ENCODE measurements at places on chromosomes 4 and X.

- no peak for DNase-seq
Measured at GRCh38 chr4:24057915-24058559, 168.2 kb upstream of the PPARGC1A start.

DNA sequence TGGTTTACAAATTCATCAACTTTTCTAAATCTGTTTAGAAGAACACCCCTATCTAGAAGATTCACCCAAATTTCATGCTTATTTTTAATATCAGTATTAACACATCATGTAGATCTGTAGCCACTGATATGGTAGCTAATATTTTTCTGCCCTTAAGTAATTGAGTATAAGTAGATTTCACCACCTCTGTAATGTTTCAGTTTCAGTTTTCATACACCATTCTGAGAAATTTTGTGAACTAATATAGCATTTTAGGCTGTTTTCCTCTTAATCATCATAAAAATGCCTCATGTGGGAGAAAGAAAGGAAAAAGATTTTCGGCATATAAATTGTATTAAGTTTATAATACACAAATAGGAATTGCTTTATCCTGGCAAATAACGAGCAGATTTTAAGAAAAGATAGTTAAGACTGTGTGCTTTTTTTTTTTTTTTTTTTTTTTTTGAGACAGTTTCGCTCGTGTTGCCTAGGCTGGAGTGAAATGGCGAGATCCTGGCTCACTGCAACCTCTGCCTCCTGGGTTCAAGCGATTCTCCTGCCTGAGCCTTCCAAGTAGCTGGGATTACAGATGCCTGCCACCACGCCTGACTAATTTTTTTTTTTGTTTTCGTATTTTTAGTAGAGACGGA, 21.4 kb upstream of the RBPJ start:
- DNase-seq = no peak

DNA sequence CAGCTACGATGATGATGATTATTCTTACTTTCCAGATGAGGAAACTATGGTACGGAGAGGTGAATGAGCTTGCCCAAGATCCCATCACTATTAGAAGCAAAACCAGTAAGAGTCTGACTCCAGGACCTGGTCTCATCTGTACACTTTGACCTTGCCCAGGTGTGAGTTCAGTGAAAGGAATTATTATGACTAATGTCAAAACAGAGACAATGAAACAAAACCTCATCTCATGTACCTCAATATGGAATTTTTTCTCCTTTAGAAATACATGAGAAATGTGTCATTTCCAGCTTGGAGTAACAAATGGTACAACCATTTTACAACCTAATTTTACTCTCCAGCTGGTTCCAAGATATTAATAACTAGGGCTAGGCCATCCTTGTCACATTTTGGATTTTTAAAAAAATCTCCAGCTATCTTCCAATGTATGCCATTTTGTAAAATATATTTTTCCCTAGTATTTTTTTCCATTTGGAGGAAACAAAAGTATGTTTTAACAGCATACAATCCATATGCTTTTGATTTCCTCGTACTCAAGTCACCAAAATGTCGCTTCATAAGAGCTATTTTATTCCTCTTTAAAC, 213.8 kb downstream of the PTTG2 start:
- DNase-seq = no peak

DNA sequence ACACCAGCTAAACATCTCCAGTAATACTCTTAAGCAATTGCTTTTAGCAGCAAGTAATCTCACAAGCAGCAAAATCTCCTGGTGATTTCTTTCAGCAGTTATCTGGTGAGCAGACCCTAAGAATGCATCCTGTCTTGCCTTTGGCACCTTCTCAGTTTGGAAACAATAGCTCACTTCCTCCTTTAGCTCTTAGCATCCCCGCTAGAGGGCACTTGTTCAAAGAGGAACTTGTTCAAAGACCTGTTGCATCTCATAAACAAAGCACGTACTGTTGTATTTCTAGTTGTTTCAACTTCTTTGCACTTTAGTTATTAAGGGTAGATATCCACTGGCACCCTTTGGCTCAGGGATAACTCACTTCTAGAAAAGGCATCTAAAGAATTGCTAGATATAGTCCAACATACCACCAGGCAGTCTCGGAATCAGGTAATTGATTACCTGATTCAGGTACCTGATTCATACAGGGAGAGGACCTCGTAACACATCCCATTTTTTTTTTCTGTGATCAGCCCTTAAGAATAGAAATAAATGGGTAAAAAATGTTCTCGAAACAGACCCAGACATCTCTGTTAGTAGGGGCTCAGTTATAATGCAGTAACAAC, 81.9 kb upstream of the QRFPR start:
- DNase-seq = peak; percentile 2

DNA sequence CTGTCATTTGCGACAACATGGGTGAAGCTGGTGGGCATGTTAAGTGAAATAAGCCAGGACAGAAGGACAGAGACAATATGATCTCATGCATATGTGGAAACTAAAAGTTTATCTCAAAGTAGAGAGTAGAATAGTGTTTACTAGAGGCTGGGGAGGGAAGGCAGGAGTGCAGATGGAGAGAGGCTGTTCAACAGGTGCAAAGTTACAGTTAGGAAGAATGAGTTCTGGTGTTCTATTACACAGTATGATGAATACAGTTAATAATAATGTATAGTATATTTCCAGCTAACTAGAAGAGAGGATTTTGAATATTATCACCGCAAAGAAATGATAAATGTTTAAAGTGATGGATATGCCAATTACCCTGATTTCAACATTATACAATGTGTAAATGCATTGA, 69.8 kb downstream of the FBXL5 start:
- no peak for DNase-seq

DNA sequence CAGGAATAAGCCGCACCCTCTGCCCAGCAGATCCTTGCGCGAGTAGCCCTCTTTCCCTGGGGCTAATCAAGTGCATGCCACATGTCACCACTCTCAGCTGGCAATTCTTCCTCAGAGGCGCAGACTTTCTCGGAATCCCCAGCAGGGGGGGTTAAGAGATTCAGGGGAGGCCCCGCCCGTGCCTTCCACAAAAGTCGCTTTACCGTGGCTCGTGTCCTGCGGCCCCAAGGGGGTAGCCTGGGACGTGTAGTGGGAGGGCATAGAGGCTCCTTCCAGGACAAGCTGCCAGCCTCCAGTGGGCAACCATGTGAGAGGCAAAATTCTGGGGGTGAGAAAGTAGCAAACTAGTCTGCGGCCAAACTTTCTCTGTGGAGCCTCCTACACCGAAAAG, 652 bp downstream of the SRPX start:
- DNase-seq = no peak

DNA sequence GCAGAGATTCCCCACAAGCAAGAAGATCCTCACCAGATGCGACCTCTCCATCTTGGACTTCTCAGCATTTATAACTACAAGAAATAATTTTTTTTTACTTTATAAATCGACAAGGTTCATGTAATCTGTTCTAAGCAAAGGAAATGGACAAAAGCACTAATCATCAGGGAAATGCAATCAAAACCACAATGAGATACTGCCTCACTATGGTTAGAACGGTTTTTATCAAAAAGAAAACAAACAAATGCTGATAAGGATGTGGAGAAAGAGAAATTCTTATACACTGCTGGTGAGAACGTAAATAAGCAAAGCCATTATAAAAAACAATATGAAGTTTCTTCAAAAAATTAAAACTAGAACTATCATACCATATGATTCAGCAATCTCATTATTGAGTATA, 1382.6 kb downstream of the ARAP2 start:
- no peak for DNase-seq

- DNase-seq = no peak
Measured at GRCh38 chr4:1993169-1993516, 15.6 kb downstream of the NELFA start.

DNA sequence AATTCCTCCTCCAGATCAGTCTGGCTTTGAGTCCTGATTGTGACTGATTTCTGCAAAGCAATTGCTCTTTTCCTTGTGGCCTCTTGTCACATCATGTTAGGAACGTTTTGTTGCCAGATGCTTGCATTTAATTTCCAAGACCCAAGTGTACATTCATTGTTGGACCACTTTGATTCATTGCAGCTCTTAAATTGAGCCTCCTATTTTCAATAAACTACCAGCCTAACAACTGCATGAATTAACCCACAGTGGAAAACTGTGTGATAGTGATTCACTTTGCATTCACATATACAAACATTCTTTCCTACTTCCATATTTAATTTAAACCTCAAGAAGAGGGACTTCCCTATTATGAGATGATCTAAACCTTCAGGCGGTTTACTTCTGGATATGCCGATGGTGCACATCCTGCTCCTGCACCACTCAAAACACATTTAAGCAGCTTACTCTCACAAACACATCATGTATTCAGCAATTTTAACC, 118.4 kb downstream of the AFF1 start:
- peak; percentile 29 for DNase-seq

- no peak for DNase-seq
Measured at GRCh38 chr4:122658818-122659295, 38.0 kb upstream of the IL21 start.

DNA sequence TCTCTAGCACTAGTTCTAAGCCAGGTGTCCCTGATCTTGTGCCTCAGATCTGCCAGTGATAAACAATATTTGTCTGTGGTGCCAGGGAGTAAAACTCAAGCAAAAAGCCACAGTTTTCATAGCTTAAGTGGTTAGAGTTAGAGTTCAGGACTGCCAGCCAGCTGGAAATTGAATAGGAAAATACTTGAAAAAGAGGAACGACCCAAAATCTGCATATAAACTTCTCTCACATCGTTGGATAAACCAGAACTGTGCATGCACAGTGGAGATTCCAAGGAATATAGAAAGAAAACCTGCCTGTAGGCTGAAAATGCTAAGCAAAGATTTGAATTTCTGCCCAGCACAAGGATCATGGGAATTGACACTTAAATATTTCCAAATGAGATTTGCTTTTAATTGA, 35.0 kb upstream of the GNPDA2 start:
- no peak for DNase-seq

GRCh38 chrX:139530550-139530949, at the start of gene F9:
Gene F9, plus strand, starts transcription at chrX:139530739. Its CDS starts 26 bp downstream, at chrX:139530765.
- no peak for DNase-seq

DNA sequence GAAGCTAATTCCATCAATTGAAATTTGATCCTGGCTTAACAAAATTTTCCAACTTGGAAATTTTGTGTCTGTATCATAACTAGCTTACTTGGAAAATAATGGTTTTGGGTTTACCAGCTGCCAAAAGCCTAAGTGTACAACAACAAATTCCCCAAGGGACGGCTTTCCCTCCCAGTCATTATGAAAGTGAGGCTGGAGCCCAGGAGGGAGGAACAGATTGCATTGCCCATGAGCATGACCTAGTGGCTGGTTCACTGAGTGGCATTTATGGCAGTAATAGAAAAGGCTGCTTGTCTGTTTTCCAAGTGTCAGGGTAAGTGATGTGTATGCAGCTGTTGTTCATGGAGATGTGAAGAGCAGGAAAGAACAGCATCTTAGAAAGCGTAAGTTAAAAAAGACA, 70.8 kb upstream of the HHIP start:
- DNase-seq = no peak

DNA sequence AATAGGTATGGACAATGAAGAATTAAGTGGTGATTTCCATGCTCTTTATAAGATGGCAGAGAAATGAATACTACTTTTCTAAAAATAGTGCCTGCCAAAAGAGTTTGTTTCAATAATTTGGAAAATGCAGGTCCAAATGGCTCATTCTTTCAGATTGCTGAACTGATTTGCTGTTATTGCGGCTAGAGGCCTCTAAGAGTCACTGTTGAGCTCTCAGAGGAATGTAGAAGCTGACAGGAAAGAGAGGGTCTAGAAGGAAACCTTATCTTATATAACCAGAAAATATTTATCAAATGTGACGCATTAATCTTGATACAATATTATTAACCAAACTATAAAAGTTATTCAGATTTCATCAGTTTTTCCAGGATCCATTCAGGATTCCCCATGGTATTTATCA, 65.7 kb upstream of the PAGE1 start:
- no peak for DNase-seq

DNA sequence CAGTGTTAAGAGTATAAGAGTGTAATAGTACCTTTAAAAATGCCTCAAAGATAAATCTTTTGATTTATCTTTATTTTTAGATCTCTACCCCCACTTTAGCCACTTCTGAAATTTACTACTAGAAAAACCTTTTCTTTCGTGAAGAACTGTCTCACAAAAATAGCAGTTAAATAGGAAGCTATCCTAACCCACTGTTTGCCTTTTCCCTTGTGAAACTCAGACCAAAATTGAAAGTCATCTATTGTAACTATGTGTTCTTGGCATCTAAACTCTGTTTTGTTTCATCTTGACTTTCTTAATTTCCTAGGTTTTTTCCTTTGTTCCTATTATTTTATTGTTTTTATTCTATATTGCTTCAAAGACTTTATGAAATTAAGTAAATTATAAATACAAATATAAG, 7.8 kb upstream of the TMEM144 start:
- no peak for DNase-seq

DNA sequence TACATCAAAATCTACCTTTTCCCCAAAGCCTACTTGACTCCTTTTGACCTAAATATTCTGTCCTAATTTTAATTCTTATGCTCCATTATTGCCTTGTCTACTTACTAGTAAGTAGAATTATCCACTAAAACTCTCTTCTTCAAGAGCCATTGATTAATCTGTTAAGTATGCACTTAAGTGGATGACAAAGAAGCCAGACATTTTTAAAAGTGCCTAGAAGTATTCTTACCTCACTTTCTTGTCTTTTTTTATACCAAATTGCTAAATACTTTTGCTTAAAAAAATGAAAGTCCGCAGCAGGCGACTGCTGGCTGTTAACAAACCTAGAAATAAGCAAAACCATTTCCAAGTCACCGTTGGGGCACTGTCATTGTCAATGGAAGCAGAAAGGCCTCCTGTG, 20.1 kb upstream of the FRMPD4 start:
- no peak for DNase-seq

- no peak for DNase-seq
Measured at GRCh38 chr4:3822230-3822947, 56.2 kb downstream of the ADRA2C start.

- no peak for DNase-seq
Measured at GRCh38 chr4:87659247-87659931, 9.3 kb downstream of the DMP1 start.

DNA sequence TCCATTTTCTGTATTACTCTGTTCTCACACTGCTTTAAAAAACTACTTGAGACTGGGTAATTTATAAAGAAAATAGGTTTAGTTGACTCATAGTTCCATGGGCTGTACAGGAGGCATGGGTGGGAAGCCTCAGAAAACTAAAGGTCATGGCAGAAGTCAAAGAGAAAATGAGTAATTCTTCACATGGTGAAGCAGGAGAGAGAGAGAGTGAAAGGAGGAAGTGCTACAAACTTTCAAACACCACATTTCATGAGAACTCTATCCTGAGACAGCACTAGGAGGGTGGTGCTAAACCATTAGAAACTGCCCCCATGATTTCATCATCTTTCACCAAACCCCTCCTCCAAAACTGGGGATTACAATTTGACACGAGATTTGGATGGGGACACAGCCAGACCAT, 108.0 kb upstream of the PBDC1 start:
- peak; percentile 18 for DNase-seq
